IMR-90 (cell line): ENCODE measurements at places on chromosomes 7 and 10.

DNA sequence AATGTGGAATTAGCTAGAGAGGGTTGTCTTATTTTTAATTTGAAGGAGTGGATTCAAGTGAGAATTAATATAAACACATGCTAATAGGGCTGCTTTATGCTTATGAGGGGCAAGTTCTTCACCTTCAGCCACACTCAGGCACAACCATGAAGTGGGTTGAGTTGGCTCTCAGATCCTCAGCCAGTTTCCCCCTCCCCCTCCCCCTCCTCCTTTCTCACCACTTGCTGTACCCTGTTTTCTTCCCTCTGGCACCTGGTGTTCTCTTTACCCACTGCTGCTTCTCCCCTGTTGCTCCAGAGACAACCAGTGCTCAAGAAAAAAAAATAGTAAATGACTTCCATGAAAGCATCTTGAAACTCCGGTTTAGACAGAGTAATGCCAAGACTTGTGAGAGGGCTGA, 1083.3 kb downstream of the CNTNAP2 start:
- no peak for DNase-seq

DNA sequence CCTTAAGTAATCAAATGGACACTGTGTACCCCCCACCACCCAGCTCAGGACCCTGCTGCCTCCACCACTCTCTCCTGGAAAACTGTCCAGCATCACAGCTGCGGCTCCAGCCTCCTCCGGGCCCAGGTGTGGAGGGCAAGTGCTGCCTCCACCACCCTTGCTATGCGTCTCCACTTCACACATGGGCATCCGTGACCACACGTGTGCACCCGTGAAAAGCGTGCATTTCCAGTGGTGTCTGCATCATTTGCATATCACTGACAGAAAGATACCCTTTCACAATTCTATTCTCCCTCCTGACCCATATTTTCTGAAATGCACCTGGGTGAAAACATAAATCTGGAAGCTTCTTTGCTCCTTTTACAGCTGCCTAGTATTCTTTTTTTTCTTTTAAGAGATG, 89.7 kb upstream of the PDGFA start:
- no peak for DNase-seq

GRCh38 chr7:26538689-26539088, 247.0 kb downstream of the SNX10 start:
- no peak for DNase-seq

GRCh38 chr7:115096262-115096661, 174.4 kb downstream of the MDFIC start:
- no peak for DNase-seq

DNA sequence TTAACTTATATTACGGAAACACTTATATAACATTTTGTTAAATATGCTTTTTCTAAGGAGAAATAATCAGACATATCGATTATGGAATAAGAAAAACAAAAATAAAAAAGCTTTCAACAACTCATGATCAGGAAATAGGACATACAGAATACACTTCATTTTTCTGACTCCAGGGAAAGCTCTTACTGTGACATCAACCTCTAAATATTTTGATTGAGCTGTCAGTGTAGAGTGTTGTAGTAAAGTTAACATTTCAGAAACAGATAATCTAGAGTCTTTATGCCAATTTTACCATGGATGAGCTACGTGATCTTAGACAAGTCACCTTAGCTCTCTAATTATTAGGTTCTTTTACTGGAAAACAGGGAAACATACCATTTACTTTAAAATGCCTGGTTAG, 218.9 kb upstream of the SORCS1 start:
- no peak for DNase-seq

DNA sequence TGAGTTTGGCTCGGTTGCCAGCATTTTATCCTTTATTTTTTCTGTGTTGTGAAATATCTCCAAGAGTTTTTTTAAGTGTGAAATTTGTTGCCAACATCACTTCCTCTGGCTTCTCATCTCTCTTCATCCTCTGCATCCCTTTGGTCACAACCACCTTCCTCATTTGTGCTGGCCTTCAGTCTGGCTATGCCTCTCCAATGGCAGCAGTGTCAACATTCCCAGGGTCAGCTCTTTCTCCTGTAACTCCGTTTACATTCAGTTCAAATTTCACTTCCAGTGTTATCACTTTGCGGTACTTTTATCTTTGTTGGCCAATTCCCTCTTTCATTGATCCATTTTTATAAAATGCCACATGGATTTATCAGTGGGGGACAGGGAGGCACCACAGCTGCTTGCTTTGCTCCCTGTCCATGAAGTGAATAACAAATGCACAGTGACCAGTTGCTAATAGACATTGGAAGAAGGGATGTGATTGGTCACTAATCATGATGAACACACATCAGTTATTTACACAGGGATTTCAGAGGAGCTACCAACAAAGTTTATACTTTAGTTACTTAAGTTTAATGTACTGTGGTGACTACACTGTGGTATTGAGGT, 311.4 kb upstream of the LRGUK start:
- DNase-seq: peak; percentile 82
